Endothelial cell of umbilical vein (primary cell): ENCODE measurements at places on chromosomes 11 and 22.

DNA sequence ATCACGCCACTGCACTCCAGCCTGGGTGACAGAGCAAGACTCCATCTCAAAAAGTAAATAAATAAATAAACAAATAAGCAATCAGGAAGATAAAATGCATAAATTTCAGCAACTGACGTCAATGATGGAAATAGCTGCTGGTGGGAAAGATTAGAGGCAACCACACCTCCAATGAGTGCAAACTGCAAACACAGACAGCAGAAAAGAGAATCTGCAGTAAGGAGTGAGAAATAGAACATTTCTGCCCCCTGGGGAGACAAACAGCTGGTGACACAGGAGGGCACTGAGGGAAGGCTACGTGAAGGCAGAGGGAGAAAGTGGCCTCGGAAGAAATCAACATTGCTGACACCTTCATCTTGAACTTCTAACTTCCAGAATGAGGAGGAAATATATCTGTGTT is 6.5 kb downstream of the PI4KA start:
- DNase-seq = no peak

DNA sequence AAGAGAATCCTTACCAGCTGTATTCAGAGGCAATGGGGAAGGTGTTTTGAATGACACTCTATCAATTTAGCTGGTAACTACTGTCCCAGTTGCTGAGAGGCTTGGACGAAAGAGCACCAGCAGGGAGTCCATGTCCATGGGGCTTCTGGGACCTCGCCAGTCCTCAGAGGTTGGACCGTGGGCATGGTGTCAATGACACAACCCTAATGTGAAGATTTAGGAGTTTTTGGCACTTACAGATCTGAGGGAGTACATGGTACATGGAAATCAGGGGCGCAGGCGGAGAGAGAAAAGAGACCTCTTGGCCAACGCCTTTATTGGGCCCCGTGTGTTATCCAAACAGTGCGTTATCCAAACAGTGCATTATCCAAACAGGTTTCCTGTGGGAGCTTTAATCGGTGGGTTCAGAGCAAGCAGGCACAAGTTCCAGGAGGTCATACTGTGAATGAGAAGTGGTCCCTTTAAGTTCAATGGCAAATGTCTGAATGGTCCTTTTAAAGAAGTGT is 169.1 kb upstream of the B3GAT1 start:
- no peak for DNase-seq

DNA sequence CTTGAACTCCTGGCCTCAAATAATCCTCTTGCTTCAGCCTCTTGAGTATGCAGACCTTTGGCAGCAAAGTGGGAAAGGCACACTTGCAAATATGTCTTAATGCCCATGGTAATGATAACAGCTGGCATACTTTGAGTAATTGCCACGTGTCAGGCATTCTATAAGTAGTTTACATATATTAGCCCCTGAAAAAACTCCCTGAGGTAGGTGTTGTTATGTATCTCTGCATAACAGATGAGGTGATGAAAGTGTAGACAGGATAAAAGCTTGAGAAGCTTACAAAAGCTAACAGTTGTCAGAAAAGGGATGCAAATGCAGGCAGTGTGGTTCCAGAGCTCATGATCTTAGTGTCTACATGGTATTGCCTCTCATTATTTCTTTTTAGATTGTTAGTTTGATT is 291.1 kb upstream of the C11orf87 start:
- DNase-seq = no peak

DNA sequence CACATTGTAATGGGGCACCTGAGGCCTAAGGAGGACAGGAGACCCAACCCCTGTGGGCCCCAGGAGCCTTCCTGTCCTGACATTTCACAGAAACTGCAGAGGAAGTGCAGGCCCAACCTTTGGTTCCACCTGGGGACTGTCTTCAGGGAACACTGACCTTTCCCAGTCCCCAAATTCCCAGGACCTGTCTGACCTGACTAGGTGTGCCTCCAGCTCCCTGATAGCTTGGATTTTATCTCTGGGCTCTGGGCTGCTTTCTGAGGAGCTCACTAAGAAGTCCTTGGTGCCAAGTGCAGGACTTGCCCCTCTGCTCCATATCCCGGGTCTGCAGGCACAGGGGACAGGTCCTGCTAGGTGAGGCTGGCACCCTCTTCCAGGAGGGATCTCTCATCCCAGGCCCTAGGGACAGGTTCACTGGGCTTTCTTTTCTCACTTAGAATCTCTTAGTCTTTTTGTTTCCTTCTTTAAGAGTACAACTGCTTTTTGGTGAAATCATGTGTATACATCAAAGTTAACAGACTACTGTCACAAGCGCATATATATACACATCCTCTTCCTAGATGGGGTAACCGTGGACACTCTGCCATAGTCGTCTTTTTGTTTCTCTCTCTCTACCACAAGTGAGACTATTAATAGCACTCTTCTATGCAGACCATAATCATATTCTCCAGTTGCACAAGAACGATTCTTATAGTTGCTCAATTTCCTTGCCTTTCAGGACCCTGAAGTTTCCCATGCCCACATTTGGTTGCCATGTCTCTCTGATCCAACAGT is 72.0 kb upstream of the IGLL5 start:
- DNase-seq = no peak

DNA sequence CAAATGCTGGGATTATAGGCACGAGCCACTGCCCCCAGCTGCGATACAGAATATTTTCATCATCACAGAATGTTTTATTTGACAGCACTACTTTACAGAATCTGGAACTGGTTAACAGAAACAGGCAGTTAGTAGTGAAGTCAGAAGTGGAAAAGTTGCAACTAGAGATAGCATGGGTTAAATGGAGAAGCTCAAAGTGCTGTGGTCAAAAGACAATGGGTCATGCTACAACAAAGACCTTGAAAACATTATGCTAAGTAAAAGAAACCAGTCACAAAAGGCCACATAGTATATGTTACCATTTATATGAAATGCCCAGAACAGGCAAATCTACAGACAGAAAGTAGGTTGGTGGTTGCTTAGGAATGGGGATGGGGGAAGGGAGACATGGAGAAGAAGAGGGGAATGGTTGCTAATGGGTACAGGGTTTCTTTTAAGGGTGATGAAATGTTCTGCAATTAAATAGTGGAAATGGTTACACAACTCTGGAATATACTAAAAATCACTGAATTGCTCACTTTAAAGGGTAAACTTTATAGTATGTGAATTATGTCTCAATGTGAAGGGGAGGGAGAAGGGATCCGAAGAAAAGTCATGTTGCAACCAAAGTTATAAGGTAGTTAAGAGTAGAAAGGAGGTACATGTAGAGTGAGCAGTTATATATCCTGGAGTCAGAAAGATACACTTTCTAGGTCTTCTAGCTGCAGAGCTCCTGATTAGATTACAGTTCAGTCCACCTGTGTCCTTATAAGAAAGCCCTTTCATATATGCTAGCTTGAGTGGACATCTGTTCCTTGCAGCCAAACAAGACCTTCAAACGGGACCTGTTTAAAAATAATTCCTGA is 46.3 kb upstream of the RAPSN start:
- DNase-seq = no peak

DNA sequence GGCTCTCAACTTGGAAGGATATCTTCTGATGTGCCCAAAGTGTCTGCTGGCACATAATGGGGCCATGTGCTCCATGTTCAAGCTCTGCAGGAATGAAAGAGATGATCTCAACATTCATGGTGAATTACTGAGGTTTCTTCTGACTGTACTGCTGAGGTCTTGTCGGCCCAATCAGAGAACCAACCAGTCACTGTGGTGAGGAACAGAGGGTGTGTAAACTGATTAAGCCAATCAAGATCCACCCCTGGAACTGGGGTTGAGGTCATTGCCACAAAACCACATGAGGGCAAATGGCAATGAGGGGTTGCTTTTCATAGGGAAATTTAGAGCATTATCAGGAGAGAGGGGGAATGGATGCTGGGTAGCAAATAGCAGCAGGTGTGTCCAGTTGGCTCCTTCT is 152.3 kb upstream of the RAG2 start:
- no peak for DNase-seq

DNA sequence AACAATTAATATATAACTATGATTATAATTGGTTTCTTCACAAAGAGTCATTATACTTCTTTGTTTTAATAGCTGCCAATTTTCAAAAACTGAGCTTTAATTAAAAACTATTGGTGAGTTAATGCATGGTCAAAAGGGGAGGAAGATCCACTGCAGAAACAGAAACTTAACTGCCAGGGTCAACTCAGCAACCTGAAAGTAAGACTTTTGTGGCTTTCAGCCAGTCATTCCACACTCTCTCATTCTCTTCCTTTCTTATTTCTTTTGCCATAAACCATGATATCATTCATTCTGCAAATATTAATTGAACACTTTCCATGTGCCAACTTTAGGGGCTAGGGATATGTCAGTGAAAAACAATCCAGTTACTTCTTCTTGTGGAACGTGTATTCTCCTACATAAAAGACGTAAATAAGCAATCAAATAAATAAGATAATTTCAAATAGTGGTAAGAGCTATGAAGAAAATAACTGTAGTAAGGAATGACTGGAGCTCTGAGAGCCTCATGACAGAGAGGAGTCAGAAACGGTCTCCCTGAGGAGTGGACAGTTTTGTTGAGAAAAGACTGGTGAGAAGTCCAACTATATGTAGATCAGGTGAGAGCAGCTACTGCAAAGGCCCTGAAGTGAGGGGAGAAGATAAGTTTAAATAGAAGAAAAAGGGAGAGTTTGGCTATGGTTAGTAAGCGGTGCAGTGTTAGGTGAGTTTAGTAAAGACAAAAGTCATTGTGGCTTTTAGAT is 130.5 kb downstream of the GRIA4 start:
- no peak for DNase-seq

DNA sequence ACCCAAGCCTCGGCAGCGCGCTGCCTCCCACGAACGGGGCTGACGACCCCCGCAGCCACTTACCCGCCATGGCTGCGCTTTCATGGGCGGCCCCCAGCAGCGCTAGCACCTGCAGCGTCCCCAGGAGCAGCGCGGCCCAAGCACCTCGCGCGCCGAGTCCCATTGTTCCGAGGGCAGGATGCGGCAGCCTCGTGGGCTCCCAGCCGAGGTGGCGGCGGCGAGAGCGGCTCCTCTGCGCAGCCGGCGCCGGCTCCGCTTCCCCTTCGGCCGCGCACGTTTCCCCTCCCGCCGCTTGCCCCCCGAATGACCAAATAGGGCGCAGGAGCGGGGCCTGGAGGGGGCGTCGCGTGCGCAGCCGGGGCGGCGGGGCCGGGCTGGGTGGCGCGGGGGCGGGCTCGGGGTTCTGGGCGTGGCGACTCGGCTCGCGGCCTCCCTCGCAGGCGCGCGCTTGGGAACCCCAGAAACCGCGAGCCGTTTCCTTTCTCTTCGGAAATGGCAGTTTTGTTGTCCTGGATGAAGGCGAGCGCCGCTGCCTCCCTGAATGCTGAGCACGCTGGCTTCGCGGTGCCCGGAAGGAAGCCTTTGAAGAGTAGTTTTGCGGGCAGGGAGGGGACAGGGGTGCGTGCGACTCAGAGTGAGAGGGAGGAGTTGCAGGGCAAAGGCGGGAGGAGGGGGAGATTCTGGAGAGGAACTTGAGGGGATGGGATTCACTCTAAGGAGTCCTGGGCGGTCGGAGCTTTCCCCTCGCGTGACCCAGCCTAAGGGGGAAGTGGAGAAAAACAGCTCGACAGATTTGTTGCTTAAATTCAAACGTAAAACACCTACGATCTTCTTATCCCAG is at the start of gene TMEM123:
Gene TMEM123, minus strand, starts transcription at position 305 of the 841 bp plus-strand sequence. Its CDS starts 142 bp downstream, at position 163.
- peak; percentile 76 for DNase-seq

- no peak for DNase-seq
Observed at GRCh38 chr22:49925525-49926128, 7.2 kb downstream of the CRELD2 start.

DNA sequence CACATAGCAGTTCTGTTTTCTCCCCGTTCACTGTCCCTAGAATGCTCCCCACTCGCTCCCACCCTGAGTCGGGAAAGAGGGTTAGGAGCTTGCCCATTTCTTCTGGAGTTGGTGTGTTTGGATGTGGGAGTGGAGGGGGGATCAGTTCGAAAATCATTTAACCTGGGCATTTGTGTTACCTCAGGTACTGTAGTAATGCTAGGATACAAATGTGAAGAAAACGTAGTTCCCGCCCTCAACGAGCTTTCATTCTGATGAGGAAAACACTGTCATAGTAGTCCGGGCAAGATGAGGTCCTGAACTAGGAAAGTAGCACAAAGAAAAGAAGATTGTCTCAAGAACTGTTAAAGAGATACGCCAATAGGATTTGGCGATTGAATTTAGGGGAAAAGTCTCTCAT is 539 bp downstream of the SDHD start:
- DNase-seq = no peak
